NCI-H1092 treated with DMSO at 0.1 percent for 48 hours (cell line): ENCODE measurements at places on chromosomes 16 and 17.

- DNase-seq: no peak
Observed at GRCh38 chr17:59490216-59490615, 75.2 kb upstream of the DHX40 start.

- DNase-seq: peak; percentile 13
Observed at GRCh38 chr16:70395345-70395901, 43.5 kb downstream of the ST3GAL2 start.

- DNase-seq: no peak
Observed at GRCh38 chr17:5516060-5516792, 29.9 kb downstream of the MIS12 start.

DNA sequence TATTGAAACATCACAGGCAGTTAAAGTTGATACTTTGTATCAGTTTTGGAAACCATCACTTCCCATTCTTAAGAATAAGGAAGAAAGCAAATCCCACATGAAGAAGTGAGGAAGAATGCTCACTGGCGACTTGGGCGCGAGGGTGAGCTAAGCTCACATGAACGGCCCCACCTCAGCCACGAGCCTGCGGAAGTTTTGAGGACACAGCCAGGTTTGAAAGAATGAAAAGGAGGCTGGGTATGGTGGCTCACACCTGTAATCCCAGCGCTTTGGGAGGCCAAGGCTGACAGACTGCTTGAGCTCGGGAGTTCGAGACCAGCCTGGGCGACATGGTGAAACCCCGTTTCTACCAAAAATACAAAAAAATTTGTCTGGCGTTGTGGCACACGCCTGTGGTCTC, 110.3 kb upstream of the CHMP6 start:
- no peak for DNase-seq

DNA sequence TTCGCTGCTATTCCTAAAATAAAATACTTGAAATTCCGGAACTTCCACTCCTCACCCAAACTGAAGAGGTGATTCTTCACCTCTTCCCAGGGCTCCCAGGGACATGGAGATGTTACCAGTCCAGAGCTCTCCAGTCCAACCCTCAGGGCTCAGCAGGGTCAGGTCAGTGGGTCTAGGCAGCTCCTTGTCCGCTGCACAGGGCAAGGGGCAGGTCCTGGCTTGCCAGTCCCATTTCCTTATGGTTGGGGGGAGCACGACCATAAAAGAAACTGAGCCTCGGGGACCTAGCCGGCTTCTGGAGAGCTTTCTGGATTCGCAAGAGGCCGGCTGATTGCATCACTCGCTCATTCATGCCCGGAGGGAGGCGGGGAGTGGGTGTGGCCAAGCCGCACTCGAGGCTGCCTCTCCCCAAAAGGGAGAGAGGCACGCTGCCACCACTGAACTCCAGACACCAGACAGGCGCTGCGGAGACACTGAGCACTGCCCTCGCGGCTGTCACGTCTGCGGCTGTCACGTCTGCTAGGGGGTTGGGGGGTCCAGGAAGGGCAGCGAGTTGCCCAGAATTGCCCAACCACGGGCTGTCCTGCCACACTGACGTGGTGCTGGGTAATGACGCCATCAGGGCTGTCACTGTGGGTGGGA, 15.8 kb downstream of the SLC7A5 start:
- DNase-seq: peak; percentile 53
